Osteocyte (in vitro differentiated cells): ENCODE measurements at places on chromosomes 2 and 18. TPM values are rescaled to one million over a fixed set of nuclear protein-coding genes. Genes with fewer than 3 reads are reported as not detected.
A peak's percentile ranks its signal among the peaks of the same experiment; 100 is the strongest.

DNA sequence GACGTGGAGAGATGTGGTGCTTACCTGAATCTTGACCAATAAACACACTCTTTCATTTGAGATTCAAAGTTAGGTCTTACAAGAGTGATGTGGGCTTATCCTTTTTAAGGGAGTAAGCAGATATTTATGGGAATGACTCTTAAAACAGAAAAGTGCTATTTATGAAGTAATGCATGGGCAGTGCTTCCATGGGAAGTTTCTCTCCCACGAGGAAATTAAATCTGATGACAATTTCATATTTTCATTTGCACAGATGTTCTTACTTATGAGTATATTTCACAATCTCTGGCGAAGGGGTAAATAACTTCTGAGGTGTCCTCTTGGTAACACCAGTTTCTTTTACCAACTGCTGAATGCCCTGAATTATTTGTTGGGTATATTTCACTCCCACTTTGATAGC is 21.0 kb downstream of the PNPT1 start:
- H3K4me1 ChIP-seq: no peaks in the 10 kb centered on the region
- no peaks in the 10 kb centered on the region for H3K27me3 ChIP-seq
- DNase-seq: no peak
- H3K36me3 ChIP-seq: peaks cover 15% of the 10 kb centered on the region

Gene CRYGD
- not detected in 2 replicates for total RNA-seq

DNA sequence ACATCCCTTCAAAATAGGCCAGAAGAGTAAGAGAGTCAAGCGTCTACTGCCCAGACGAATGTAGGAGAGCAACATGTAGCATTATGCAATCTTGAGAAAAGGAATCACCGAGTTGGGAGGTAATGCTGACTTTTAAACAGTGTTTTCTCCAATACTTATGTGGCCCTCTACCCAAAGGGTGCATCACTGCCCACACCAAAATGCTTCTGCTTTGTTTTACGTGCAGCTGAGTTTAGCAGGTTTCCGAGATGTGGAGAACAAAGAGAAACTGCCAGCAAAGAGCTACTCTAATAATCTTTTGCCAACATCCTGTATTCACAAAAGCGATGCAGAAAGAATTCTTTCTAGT is 63.4 kb upstream of the ZEB2 start:
- no peak overlapping the region for H3K27ac ChIP-seq
- no peaks in the 10 kb centered on the region for H3K27me3 ChIP-seq
- no peak overlapping the region for H3K4me3 ChIP-seq
- no peak for DNase-seq
- H3K36me3 ChIP-seq: no peaks in the 10 kb centered on the region

DNA sequence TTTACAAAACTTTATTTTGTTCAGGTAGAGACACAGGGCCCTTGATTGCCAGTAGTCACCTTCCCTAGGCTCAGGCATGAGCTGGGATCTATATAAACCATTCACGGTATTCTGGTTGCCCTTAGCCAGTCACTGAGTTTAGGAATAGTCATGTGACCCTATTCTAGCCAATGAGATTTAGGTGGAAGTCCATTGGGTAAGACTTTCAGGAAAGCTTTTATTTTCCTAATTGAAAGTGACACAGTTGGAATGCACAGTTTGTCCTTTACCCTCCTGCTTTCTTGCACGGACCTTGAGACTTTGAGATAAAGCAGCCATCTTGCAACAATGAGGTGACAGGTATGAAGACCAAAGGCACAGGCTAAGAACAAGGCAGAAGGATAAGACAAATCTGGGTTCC is 21.5 kb downstream of the SLC4A5 start:
- H3K4me3 ChIP-seq: no peak overlapping the region
- no peak overlapping the region for H3K27ac ChIP-seq
- no peaks in the 10 kb centered on the region for H3K4me1 ChIP-seq

DNA sequence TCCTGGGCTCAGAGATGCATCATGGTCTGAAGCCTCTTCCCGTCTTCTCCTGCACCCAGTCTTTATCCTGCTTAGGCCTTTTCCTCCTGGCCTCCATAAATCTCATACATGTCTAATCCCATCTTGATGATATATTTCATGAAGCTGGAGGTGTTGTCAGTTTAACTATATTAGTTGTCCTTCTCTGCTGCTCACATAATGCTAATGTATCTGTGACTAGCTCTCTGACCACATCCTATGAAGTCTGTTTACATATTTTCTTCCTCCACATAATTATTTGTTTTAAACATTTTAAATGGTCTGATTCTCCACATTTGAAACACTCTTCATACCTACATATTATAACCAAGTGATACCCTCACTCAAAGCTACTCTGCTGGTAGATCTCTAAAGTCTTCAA is 315.2 kb upstream of the RND3 start:
- H3K36me3 ChIP-seq: no peaks in the 10 kb centered on the region
- H3K4me3 ChIP-seq: no peak overlapping the region

- H3K27me3 ChIP-seq: no peaks in the 10 kb centered on the region
- H3K36me3 ChIP-seq: no peaks in the 10 kb centered on the region
- no peak overlapping the region for H3K4me3 ChIP-seq
- H3K27ac ChIP-seq: no peak overlapping the region
- no peak for DNase-seq
Measured at GRCh38 chr2:98519156-98519555, 74.5 kb downstream of the INPP4A start.

Gene GALNT3
- 3.0 and 3.2 TPM in 2 replicates for total RNA-seq

Gene RAB6C
- total RNA-seq: not detected in 2 replicates

DNA sequence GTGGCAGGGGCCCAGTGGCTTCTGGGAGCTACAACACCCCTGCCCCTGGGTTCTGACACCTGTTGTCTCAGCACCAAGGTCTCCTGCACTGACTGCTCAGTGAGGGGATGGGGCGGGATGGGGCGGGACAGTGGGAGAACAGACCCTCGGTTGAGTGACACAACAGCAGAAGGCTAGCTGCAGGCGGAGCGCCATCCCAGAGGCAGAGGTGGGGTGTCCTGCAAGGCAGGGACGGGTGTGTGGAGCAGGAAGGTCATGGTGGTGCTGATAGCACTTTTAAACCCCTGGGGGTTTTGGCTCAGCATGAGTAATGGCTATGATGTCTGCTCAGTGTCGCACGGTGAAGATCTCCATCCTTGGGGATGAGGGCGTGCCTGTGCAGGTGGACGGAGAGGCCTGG is 105.1 kb downstream of the DGKD start:
- H3K27ac ChIP-seq: no peak overlapping the region
- no peak for DNase-seq
- no peaks in the 10 kb centered on the region for H3K27me3 ChIP-seq
- H3K4me3 ChIP-seq: no peak overlapping the region

- no peaks in the 10 kb centered on the region for H3K4me1 ChIP-seq
- no peak overlapping the region for H3K27ac ChIP-seq
- H3K27me3 ChIP-seq: peaks cover 25% of the 10 kb centered on the region
- no peak overlapping the region for H3K4me3 ChIP-seq
- peak; percentile 34 for DNase-seq
Measured at GRCh38 chr2:126766295-126766968, 110.5 kb downstream of the GYPC start.

- no peaks in the 10 kb centered on the region for H3K36me3 ChIP-seq
- no peak overlapping the region for H3K27ac ChIP-seq
- H3K27me3 ChIP-seq: no peaks in the 10 kb centered on the region
Measured at GRCh38 chr2:179449010-179449409, 184.4 kb upstream of the SESTD1 start.

Gene TMEM131
- total RNA-seq: 35.6 and 36.4 TPM in 2 replicates

DNA sequence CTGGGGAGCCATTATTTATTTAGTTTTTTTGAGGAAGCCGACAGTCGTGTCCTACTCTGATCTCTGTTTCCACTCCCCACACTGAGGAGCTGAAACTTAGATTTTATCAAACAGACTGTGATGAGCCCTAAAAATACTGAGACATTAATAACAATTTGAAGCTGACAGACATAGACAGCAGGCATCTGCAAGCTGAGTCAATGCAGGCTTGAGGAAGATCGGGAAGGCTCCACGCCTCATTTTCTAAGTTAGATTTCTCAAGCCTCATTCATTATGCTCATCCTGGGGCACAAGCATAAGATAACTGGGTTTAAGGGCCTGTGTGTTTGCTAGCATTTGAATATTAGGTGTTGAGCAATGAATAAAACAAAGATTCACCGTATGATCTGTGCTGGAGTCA is 26.3 kb downstream of the EFR3B start:
- peaks cover 4% of the 10 kb centered on the region for H3K36me3 ChIP-seq
- H3K27ac ChIP-seq: no peak overlapping the region
- H3K4me3 ChIP-seq: no peak overlapping the region
- H3K27me3 ChIP-seq: no peaks in the 10 kb centered on the region

DNA sequence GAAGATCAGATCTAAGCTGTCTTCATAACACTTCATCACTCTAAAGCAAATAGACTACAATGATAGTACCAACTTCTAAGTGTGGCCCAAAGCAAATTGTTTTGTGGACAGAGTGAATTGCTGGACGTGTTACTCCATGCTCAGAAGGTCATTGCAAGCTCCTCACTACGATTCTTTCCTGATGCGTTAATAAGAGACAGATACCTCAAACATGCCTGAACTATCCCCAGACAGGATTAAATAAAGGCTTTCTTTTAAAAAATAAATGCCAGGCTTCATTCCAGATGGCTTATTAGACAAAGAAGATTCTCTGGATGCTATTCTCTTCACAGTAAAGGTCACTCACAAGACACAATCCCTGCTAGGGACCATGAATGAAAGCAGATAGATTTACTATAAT is 621.2 kb downstream of the DCDC2C start:
- no peak overlapping the region for H3K27ac ChIP-seq
- H3K27me3 ChIP-seq: no peaks in the 10 kb centered on the region
- no peaks in the 10 kb centered on the region for H3K36me3 ChIP-seq
- no peaks in the 10 kb centered on the region for H3K4me1 ChIP-seq
- no peak for DNase-seq

Gene SCYGR4
- total RNA-seq: not detected in 2 replicates

GRCh38 chr2:175008801-175009495 is 3.8 kb upstream of the CHN1 start:
- H3K4me1 ChIP-seq: peaks cover 12% of the 10 kb centered on the region
- no peak overlapping the region for H3K27ac ChIP-seq
- H3K4me3 ChIP-seq: no peak overlapping the region
- no peak for DNase-seq
- H3K27me3 ChIP-seq: peaks cover 25% of the 10 kb centered on the region

Gene SETBP1
- 69.3 and 80.0 TPM in 2 replicates for total RNA-seq

- H3K27me3 ChIP-seq: no peaks in the 10 kb centered on the region
- H3K36me3 ChIP-seq: no peaks in the 10 kb centered on the region
- H3K4me1 ChIP-seq: peaks cover 26% of the 10 kb centered on the region
- H3K4me3 ChIP-seq: no peak overlapping the region
- DNase-seq: no peak
- no peak overlapping the region for H3K27ac ChIP-seq
Measured at GRCh38 chr2:240589850-240590525, 3.5 kb downstream of the CAPN10 start.

- peaks cover 28% of the 10 kb centered on the region for H3K4me1 ChIP-seq
- no peaks in the 10 kb centered on the region for H3K27me3 ChIP-seq
- no peak for DNase-seq
- peak overlapping the region; percentile 62 for H3K27ac ChIP-seq
- H3K4me3 ChIP-seq: no peak overlapping the region
- peaks cover 11% of the 10 kb centered on the region for H3K36me3 ChIP-seq
Measured at GRCh38 chr2:32752952-32753351, 125.1 kb downstream of the TTC27 start.

Gene AMMECR1L
- total RNA-seq: 24.5 and 25.8 TPM in 2 replicates

DNA sequence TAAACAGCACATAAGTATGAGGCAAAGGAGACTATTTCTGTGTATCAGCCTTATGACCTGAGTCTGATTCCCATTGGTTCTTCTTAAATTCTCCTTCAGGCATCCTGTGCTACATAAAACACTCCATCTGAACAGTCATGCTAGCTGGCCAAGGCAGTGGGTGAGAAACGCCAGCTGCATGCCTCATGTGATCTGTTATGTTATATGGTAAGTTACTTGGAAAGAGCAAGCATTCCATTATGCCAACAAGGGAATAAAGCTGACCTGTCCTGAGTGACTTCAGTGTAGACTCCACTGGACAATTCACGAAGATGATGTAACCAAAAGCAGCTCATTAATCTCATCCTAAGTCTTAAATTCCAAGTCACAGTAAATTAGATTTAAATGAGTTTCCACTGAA is 216.5 kb upstream of the FN1 start:
- peaks cover 63% of the 10 kb centered on the region for H3K4me1 ChIP-seq
- no peak for DNase-seq
- no peak overlapping the region for H3K4me3 ChIP-seq
- H3K36me3 ChIP-seq: peaks cover 7% of the 10 kb centered on the region
- no peaks in the 10 kb centered on the region for H3K27me3 ChIP-seq

Gene ALLC
- total RNA-seq: not detected in 2 replicates

DNA sequence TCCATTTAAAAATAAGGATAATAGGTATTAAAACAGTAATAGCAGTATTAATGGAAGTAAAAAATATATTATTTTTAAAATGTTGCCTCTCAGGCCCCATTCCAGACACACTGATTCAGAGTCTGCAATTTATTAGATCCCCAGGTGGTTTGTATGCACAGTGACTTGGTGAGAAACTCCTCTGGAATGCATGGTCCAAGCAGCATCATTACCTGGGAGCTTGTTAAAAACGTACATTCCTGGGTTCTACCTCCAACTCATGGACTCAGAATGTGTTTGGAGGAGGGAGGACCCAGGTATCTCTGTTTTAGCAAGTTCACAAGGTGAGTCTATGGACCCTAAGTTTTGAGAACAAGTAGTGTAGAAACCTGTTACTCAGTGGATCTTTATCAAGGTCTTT is 95.6 kb downstream of the ITGA4 start:
- H3K36me3 ChIP-seq: no peaks in the 10 kb centered on the region
- H3K4me3 ChIP-seq: no peak overlapping the region
- H3K27me3 ChIP-seq: no peaks in the 10 kb centered on the region
- DNase-seq: no peak
- H3K27ac ChIP-seq: no peak overlapping the region

DNA sequence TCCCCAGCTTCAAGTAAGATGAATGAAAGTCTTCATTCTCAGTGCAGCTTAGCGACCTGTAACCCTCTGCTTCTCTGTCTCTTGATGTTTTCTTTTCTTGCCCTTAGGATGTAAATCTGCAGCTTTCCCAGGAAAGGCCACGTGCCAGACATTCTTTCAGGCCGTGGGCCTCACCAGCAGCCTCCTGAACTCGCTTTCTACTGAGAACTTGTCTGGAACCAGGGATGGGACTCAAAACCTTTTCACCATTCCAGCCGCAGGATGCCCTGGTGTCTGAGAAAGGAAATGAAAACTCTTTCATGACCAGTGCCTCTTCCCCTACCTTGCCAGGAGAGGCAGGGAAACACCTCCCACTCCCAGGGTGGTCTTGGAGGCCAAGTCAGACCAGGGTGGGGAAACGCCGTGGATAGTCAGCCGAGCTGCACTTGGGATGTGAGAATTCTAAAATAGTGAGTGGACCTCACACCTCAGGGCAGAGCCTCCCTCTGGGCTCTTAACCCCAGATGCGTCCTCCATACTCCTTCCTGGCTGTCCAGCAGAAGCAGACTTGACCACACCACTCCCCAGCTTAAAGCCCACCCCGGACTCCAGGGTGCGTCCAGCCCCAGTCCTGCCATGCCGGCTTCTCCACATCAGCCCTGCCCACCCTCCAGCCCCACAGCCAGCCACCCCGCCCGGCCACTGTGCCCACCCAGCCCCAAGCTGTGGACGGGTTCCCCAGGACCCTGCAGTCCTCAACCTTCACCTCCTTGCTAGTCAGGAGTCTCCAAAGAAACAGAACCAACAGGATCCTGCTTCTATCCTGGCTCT is 115.5 kb downstream of the TWIST2 start:
- DNase-seq: peak; percentile 77
- H3K27me3 ChIP-seq: peaks cover 4% of the 10 kb centered on the region
- H3K27ac ChIP-seq: peak overlapping the region; percentile 62
- H3K4me1 ChIP-seq: peaks cover 13% of the 10 kb centered on the region

- no peaks in the 10 kb centered on the region for H3K4me1 ChIP-seq
- no peak for DNase-seq
- no peaks in the 10 kb centered on the region for H3K36me3 ChIP-seq
- no peak overlapping the region for H3K4me3 ChIP-seq
- no peaks in the 10 kb centered on the region for H3K27me3 ChIP-seq
Measured at GRCh38 chr2:123035541-123035940, 989.5 kb upstream of the CNTNAP5 start.
